ENCODE measurements at places on chromosomes 4 and X.

- no peak overlapping the region for H3K4me3 ChIP-seq
Measured at GRCh38 chrX:93875621-93876282, 201.7 kb downstream of the FAM133A start.

GRCh38 chr4:152848508-152848907, 68.8 kb downstream of the ARFIP1 start:
- no peak for ATAC-seq
- no peak overlapping the region for H3K4me3 ChIP-seq
- H3K27me3 ChIP-seq = no peaks in the 10 kb centered on the region
- H3K4me1 ChIP-seq = peaks cover 8% of the 10 kb centered on the region
- H3K27ac ChIP-seq = no peak overlapping the region

GRCh38 chrX:87661761-87662160, 144.2 kb downstream of the KLHL4 start:
- no peaks in the 10 kb centered on the region for H3K27me3 ChIP-seq
- no peaks in the 10 kb centered on the region for H3K4me1 ChIP-seq

- no peaks in the 10 kb centered on the region for H3K36me3 ChIP-seq
- H3K27ac ChIP-seq = no peak overlapping the region
- H3K27me3 ChIP-seq = no peaks in the 10 kb centered on the region
- no peak overlapping the region for H3K4me3 ChIP-seq
Measured at GRCh38 chr4:138816875-138817274, 198.7 kb upstream of the NOCT start.

DNA sequence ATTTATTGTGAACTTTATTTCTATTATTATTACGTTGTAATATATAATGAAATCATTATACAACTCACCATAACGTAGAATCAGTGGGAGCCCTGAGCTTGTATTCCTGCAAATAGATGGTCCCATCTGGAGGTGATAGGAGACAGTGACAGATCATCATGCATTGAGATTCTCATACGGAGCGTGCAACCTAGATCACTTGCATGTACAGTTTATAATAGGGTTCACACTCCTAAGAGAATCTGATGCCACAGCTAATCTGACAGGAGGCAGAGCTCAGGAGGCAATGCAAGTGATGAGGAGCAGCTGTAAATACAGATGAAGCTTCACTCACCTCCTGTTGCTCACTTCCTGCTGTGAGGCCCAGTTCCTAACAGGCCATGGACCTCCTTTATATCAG, 2170.2 kb downstream of the PCDH7 start:
- ATAC-seq = no peak
- no peak overlapping the region for H3K4me3 ChIP-seq
- H3K36me3 ChIP-seq = no peaks in the 10 kb centered on the region
- H3K27me3 ChIP-seq = no peaks in the 10 kb centered on the region

DNA sequence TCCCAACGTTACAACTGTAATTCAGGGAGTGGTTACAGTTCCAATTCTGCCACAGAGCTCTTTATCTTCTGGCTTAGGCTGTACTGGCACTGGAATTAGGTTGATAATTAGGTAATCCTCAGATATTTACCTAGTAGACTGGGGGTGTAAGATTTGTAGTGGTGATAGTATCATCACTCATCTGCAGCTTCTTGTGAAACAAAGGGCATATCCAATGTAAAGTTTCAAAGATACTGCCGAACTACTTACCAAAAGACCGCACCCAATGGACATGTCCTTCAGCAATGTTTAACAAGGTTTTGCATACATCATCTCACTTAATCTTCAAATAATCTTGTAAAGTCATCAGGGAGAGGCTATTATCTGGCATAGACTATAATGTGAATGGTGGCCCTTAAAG, 20.8 kb downstream of the ADGRG4 start:
- H3K27me3 ChIP-seq = no peaks in the 10 kb centered on the region
- no peak for ATAC-seq
- H3K27ac ChIP-seq = no peak overlapping the region
- no peaks in the 10 kb centered on the region for H3K36me3 ChIP-seq
- no peaks in the 10 kb centered on the region for H3K4me1 ChIP-seq

- ATAC-seq = no peak
- no peaks in the 10 kb centered on the region for H3K27me3 ChIP-seq
- no peaks in the 10 kb centered on the region for H3K36me3 ChIP-seq
- H3K4me1 ChIP-seq = peaks cover 24% of the 10 kb centered on the region
- no peak overlapping the region for H3K4me3 ChIP-seq
Measured at GRCh38 chr4:86957215-86957614, 22.4 kb downstream of the AFF1 start.

DNA sequence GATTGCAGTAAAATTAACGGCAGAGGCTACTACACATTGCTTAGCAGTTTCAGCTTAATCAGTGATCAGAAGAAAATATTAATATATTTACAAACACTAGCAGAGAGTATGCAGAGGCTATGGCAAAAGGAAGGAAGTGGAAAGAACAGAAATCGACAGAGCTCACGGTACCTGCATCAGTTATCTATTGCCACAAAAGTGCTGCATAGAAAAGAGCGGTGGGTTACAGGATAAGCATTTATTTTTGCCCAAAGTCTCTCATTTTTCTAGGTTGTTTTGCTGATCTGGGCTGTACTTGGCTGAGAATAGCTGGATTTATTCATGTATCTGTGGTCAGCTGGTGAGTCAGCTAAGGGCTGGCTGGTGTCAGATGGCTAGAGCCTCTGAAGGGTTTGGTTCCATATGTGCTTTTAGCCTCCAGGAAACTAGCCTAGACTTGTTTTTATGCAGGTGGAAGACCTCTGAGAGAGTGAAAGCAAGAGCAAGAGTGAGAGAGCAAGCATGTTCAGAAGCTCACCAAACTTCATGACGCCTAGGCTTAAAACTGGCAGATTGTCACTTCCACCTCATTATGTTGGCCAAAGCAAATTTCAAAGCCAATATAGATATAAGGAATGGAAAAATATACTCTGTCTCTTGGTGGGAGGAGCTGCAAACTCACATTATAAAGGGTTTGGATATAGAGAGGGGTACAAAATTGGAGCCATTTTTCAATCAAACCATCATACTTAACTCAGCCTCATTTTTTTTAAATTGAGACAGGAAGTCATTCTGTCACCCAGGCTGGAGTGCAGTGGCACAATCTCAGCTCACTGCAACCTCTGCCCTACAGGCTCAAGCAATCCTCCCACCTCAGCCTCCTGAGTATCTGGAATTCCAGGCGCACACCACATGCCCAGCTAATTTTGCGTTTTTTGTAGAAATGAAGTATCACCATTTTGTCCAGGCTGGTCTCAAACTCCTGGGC, 153.2 kb upstream of the RPL34 start:
- no peaks in the 10 kb centered on the region for H3K36me3 ChIP-seq
- H3K27ac ChIP-seq = no peak overlapping the region
- H3K4me3 ChIP-seq = no peak overlapping the region
- no peaks in the 10 kb centered on the region for H3K27me3 ChIP-seq
- no peak for ATAC-seq

- H3K27ac ChIP-seq = no peak overlapping the region
- no peaks in the 10 kb centered on the region for H3K36me3 ChIP-seq
- no peak overlapping the region for H3K4me3 ChIP-seq
- no peaks in the 10 kb centered on the region for H3K27me3 ChIP-seq
- H3K4me1 ChIP-seq = no peaks in the 10 kb centered on the region
Measured at GRCh38 chrX:9605484-9605883, 140.6 kb downstream of the TBL1X start.

DNA sequence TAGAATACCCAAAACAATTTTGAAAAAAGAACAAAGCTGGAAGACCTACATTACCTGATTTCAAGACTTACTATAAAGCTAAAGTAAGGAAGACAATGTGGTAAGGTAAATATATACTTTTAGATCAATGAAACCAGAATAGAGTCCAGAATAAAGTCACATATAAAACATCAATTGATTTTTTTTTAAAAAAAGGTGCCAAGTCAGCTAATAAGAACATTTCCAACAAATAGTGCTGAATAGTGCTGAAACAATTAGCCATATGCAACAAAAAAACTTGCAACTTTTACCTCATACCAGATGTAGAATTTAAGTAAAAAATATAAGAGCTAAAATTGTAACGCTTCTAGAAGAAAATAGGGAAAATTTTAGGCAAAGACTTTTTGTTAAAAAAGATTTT, 73.0 kb upstream of the PDHA1 start:
- H3K36me3 ChIP-seq = no peaks in the 10 kb centered on the region
- no peak overlapping the region for H3K27ac ChIP-seq
- no peaks in the 10 kb centered on the region for H3K27me3 ChIP-seq
- H3K4me1 ChIP-seq = no peaks in the 10 kb centered on the region
- no peak overlapping the region for H3K4me3 ChIP-seq

DNA sequence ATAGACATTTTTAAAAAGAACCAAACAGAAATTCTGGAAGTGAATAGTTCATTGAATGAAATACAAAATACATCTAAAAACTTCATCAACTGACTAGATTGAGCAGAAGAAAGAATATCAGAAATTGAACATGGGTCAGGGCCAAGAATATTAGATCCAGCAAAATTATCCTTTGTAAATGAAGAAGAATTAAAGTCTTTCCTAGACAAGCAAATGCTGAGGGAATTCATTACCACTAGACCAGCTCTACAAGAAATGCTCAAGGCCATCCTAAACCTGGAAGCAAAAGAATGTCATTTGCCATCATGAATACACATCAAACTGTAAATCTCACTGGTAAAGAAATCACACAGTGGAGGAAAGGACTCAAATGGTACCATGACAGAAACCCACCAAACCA, 72.7 kb upstream of the RPL34 start:
- no peak overlapping the region for H3K4me3 ChIP-seq
- H3K4me1 ChIP-seq = no peaks in the 10 kb centered on the region
- H3K27ac ChIP-seq = no peak overlapping the region

GRCh38 chr4:182083671-182084410, 159.4 kb upstream of the TENM3 start:
- H3K4me1 ChIP-seq = no peaks in the 10 kb centered on the region
- H3K4me3 ChIP-seq = no peak overlapping the region
- no peaks in the 10 kb centered on the region for H3K36me3 ChIP-seq
- no peak for ATAC-seq
- no peak overlapping the region for H3K27ac ChIP-seq
- no peaks in the 10 kb centered on the region for H3K27me3 ChIP-seq

DNA sequence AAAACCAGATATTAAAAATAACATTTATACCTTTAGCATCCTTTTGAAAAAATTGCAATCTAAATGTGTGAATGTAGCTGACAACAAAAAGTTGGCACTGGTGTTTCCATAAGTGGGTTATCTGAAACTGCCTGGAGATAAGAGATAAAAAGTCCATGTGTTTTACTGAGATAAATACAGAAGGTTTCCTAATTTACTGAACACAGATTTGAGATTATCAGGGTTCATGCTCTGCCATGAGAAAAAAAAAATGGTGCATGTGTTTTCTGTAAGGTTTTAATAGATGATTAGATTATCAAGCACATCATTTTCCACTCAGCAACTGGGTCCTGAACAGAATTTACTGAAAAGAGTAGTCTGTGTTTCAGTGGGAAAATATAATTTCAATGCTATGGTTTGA, 326.2 kb upstream of the SLIT2 start:
- H3K4me3 ChIP-seq = no peak overlapping the region
- H3K27me3 ChIP-seq = no peaks in the 10 kb centered on the region
- no peaks in the 10 kb centered on the region for H3K36me3 ChIP-seq
- H3K27ac ChIP-seq = no peak overlapping the region
- no peaks in the 10 kb centered on the region for H3K4me1 ChIP-seq
- ATAC-seq = no peak

DNA sequence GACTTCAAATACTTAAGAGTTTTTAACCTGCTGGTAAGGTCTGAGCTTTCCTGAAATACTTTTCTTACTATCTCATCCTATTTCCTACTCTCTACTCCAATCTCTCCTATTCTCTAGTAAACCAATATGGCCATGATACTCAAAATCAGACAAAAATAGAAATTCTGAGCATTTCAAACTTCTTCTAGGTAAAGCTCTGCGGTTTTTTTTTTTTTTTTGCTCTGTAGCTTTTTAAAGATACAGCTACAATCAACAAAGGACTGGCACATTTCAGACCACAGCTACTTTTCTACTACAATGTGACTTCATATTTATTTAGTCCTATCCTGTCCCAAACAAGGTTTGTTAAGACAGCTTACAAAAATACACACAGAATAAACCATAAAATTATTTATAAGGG, 31.1 kb downstream of the MAML3 start:
- H3K27ac ChIP-seq = no peak overlapping the region
- no peaks in the 10 kb centered on the region for H3K27me3 ChIP-seq
- H3K36me3 ChIP-seq = no peaks in the 10 kb centered on the region
- ATAC-seq = no peak
- H3K4me1 ChIP-seq = no peaks in the 10 kb centered on the region
- no peak overlapping the region for H3K4me3 ChIP-seq

- H3K4me1 ChIP-seq = no peaks in the 10 kb centered on the region
- no peak overlapping the region for H3K4me3 ChIP-seq
- no peak for ATAC-seq
- H3K36me3 ChIP-seq = no peaks in the 10 kb centered on the region
Measured at GRCh38 chrX:47854474-47854873, 17.8 kb downstream of the ZNF81 start.

DNA sequence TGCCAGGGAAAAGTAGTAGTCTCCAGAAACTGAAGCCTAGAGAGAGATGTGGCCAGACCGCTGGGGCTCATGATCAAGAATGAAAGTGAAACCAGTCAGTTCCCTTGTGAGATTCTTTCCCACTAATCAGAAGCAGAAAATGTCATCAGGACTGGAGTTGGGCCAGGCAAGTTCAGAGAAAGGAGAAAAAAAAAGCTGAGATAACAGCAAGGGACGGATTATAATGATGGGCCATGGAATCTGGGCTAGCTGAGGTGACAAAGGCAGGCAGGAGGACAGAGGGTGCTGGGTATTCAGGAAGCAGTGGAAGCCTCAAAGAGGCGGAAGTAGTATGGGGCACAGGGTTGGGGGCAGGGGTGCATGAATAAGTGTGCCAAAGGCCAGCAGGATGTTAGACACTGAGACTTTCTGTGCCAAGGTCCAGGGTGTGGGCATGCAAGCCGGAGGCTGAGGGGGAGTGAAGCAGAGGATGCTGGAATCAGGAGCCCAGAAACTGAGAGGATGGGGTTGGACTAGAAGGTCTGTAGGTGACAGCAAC, 2.5 kb downstream of the CXorf38 start:
- no peaks in the 10 kb centered on the region for H3K27me3 ChIP-seq
- peak overlapping the region; percentile 67 for H3K27ac ChIP-seq
- ATAC-seq = peak; percentile 26
- H3K4me3 ChIP-seq = peak overlapping the region; percentile 11
- H3K4me1 ChIP-seq = peaks cover 44% of the 10 kb centered on the region
- no peaks in the 10 kb centered on the region for H3K36me3 ChIP-seq

- H3K36me3 ChIP-seq = no peaks in the 10 kb centered on the region
- H3K4me1 ChIP-seq = no peaks in the 10 kb centered on the region
- no peaks in the 10 kb centered on the region for H3K27me3 ChIP-seq
- no peak for ATAC-seq
- no peak overlapping the region for H3K27ac ChIP-seq
Measured at GRCh38 chr4:184251670-184251980, 34.0 kb upstream of the ENPP6 start.

- no peaks in the 10 kb centered on the region for H3K27me3 ChIP-seq
- H3K27ac ChIP-seq = no peak overlapping the region
- ATAC-seq = no peak
- H3K4me3 ChIP-seq = no peak overlapping the region
- no peaks in the 10 kb centered on the region for H3K36me3 ChIP-seq
- H3K4me1 ChIP-seq = no peaks in the 10 kb centered on the region
Measured at GRCh38 chr4:87258677-87259076, 38.3 kb upstream of the KLHL8 start.

All from gastroesophageal sphincter (tissue), 4 donors.